ENCODE measurements at places on chromosomes 6 and 20.

DNA sequence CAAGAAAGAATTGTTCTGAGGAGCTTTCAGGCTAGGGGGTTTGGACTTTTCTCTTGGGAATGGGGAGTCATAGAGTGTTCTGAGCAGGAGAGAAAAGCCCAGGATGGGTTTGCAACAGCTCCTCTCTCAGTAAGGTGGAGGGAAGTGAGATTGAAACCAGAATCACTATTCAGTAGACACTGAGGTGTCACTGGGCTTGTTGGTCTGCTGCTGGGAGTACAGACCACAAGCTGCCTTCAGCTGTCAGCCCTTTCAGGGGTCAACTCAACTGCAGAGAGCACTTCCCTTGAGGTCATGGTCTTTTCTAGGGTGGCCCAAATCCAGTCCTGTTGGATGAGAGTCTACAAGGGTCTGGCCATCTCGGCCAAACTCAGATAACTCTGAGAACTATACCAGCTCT lies 12.9 kb upstream of the FOXA2 start:
- no peak for DNase-seq

- DNase-seq = no peak
Measured at GRCh38 chr6:125554456-125554855, 195.0 kb upstream of the HEY2 start.

DNA sequence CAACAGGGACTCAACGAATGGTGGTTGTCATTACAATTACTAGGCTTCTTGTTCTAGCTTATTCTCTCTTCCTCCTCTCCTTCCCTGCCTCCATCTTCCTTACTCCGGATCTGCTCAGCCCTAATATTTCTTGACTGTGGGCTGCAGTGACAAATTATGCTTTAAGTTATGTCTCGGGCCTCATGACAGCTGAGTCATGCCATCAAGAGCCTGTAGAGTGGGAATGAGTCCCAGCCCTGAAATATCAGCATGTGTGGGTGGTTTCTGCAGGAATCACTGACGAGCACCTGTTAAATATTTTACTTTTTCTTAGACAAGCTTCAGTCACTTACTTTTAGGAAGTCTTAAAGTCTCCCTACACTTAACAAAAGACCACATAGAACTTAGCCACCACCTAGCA lies 83.1 kb upstream of the CBLN4 start:
- DNase-seq = no peak

DNA sequence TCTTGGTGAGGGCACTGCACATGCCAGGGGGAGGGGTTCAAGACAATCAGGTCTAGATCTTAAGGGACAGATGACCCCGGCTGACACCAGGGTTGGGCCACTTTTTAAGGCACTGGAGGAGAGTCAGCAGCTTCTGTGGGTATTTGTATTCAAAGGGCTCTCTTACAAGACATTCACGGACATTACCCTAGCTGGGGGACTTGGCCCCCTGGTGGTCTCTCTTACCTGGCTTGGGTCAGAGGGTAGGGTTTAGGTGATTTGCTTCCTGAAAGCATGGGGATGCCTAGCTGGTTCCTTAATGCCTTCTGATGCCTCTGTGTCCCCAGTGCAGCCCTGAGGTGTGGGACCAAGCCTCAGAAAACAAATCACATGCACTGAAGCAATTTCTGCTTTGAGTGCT lies 354.7 kb downstream of the CDC5L start:
- DNase-seq = no peak

DNA sequence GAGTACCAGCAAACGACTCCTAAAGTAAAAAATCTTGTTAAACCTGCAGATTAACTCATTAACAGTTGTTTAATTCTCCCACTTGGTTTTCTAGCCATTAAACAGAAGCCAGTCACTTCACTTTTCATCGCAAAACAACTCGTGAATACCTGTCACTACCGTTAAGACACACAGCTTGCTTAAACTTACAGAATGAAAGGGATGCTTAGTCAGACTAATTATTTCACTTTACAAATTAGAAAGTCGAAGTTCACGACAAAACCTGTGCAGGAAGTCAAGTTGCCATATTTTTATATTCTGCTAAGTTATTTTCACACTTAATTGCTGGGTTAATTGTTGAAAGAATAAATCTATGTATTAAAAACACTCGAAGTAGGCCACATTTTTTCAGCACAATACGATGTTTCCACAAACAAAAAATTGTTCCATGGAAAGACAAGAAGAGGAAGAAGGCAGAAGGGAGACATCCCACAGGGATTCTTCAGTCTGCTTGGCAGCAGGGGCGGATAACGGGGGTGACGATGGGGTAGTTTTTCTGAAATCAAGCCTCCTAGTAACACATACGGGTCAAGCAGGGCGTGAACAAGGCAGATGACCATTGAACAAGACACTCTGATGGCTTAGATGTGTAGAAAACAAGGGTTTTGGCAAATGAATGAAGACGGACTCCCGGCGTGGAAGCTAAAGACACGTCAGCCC lies 933 bp downstream of the SSR1 start:
- DNase-seq = no peak

DNA sequence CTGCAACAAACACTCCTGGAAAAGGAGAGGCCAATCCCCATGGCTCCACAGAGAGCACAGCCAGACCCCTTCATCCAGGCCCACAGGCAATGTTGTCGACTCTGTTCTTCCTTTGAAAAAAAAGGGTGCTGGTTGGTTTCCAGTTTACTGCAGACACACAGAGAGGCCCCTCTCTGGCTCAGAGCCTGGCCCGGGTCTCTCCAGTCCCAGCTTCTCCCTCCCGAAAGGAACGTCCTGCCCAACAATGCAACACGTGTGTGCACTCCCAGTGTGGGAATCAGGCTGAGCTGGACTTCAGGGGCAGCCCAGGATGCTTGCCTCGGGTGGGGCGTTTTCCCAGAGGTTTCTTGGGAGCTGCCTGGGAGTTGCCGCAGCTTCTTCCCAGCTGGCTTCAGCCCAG lies 4.5 kb upstream of the NKAIN4 start:
- DNase-seq = no peak

DNA sequence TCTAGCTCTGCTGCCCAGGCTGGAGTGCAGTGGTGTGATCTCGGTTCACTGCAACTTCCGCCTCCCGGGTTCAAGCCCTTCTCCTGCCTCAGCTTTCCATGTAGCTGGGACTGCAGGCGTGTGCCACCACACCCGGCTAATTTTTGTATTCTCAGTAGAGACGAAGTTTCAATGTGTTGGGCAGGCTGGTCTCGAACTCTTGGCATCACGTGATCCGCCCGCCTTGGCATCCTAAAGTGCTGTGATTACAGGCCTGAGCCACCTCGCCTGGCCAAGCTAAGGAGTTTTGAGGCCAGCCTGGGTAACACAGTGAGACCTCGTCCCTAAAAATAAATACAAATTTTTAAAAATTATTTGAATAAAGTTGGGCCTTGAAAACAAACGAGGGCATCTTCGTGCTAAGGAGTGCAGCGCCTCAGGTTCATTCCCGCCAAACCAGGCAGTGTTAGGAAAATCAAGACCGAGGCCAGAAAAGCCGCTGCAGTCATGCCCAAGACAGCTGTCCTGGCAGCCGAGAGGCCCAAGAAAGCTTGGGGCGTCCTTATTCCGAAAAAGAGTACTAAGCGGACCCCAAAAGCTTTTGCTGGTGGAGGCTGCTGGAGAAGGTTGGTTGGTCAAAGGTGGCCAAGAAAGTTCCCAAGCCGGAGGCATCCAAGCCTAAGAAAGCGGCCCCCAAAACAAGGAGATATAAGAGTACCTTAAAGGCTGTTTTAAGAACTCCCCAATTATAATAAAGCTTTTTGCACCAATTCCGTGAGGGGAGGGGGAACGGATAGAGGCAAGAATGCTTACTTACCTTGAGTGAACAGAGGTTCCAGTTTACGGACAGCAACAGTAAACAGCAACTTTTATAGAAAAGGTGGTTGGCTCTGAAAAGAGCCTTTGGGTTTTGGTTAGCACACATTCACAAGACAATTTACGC lies 109.0 kb downstream of the HFE start:
- DNase-seq = no peak

- DNase-seq = no peak
Measured at GRCh38 chr6:87658516-87658915, 43.5 kb downstream of the AKIRIN2 start.

- no peak for DNase-seq
Measured at GRCh38 chr20:23887856-23888255, 8.3 kb upstream of the CST5 start.

DNA sequence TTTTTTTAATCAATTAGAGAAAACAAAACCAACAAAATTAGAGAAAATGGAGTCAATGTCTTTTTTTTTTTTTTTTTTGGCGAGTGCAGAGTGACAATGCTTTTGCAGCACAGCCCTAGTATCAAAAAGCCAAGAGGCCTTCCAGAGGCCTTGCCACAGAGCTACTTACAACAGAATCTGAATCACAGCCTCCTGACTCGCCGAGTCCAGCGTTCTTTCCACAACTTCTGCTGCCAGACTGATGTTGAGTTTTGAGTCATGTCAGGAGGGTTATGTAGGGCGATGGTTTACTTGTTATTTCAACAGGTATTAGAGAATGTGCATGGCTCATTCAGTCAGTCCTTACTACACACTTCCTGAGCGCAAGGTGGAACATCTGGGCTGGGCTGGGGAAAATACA lies 88.6 kb downstream of the FNDC1 start:
- DNase-seq = no peak

DNA sequence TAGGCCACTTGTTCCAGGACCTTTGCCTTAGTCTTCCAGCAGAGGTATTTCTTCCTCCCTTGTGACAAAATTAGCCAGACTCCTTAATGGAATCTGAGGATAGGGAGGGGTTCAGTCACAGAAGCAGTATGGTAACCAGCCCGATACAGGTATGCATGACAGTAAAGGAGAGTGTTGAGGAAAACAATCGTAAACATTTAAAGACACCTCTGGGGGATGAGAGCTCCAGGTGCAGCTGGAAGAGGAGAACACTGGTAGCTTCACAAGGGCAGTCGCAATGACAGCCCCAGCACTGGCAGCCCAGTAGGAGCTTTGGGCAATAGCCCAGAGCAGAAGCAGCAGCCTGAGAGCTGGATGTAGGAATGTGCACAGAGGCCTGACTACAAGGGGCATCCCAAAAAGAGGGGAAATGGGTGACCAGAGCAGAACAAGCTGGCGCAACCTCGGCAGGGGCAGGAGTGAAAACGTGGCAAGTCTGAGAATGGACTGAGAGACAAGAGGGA lies 344.9 kb upstream of the JAG1 start:
- no peak for DNase-seq

DNA sequence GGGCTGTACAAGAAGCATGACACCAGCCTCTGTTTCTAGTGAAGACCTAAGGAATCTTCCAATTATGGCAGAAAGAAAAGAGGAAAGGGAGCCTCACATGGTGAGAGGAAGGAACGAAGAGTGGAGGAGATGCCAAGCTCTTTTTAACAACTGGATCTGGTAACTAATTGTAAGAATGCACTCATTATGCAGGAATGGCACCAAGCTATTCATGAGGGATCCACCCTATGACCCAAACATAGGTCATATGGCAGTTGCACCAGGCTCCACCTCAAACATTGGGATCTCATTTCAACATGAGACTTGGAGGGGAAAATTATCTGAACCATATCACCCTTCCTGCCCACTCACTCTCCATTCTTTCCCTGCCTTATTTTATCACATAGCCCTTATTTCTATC lies 496.0 kb upstream of the SPTLC3 start:
- no peak for DNase-seq

- DNase-seq = no peak
Measured at GRCh38 chr20:63361519-63362435, 628 bp upstream of the CHRNA4 start.

GRCh38 chr6:39948199-39948791 lies 14.0 kb upstream of the MOCS1 start:
- no peak for DNase-seq

- DNase-seq = no peak
Measured at GRCh38 chr20:36519012-36519719, 22.2 kb upstream of the MYL9 start.

DNA sequence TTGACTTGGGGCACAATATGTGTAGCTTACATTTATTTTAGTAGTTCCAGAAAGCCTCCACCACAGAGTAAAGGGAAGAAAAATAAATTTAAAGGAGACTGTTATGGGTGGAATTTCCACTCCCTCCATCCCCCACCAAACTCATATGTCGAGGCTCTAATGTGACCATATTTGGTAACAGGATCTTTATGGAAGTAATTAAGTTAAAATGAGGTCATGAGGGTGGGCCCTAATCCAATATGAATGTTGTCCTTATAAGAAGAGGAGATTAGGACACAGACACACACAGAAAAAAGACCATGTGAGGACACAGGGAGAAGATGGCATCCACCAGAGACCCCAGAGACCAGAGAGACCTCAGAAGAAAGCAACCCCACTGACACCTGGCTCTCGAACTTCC lies 189.7 kb downstream of the EDN1 start:
- DNase-seq = no peak

- DNase-seq = no peak
Measured at GRCh38 chr20:19701429-19701828, 56.6 kb upstream of the RIN2 start.

DNA sequence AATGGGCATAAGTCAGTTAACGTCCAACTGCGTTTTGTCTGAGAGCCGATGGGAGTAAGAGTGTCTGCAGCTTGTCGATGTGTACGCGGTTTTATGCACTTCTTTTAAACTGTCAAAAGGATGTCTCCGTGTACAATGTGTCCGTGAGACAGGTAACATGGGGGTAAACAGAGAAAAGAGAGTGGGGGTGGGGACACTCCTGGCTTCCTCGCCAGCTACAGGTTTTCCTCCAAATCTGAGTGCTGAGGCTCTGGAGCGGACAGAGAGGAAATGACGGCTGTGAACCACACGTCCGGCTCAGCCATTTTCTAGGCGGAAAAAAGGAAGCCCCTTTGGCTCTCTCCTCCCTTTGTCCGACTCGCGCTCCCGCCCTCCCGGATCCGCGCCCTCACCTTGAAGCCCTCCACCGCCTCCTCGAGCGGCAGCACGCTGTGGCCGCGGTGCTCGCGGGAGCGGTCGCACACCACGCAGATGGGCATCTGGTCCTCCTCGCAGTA lies 916 bp downstream of the TRIM27 start:
- no peak for DNase-seq

GRCh38 chr6:106135911-106136571 lies 49.9 kb downstream of the PRDM1 start:
- no peak for DNase-seq

- DNase-seq = no peak
Measured at GRCh38 chr20:15889514-15890256, 683.6 kb downstream of the KIF16B start.

GRCh38 chr20:47708953-47709833 lies 76.1 kb downstream of the SULF2 start:
- no peak for DNase-seq

DNA sequence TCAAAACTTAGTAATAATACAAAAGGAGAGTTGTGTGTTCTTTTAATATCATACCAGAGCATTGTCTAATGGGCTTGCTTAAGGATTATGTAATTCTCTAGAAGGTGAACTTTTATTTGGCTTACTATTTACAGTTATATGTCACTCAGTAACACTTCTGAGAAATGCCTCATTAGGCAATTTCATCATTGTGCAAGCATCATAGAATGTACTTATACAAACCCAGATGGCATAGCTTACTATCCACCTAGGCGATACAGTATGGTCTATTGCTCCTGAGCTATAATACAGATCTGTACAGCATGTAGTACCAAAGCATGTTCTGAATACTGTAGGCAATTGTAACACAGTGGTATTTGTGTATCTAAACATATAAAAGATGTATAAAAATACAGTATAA lies 340.1 kb downstream of the PHF3 start:
- DNase-seq = no peak

GRCh38 chr6:111171577-111172400 lies 84.5 kb downstream of the SLC16A10 start:
- DNase-seq = no peak

- DNase-seq = no peak
Measured at GRCh38 chr20:25253606-25254275, 5.9 kb downstream of the PYGB start.

Data from activated naive CD8-positive, alpha-beta T cell treated with anti-CD3 and anti-CD28 coated beads, Interleukin-2, amount 50 U/mL, for 16 hours (primary cell).